Fibroblast of upper back skin (primary cell): ENCODE measurements at places on chromosomes 11 and 22.

GRCh38 chr22:47599753-47600152, 837.3 kb downstream of the TBC1D22A start:
- DNase-seq = no peak

DNA sequence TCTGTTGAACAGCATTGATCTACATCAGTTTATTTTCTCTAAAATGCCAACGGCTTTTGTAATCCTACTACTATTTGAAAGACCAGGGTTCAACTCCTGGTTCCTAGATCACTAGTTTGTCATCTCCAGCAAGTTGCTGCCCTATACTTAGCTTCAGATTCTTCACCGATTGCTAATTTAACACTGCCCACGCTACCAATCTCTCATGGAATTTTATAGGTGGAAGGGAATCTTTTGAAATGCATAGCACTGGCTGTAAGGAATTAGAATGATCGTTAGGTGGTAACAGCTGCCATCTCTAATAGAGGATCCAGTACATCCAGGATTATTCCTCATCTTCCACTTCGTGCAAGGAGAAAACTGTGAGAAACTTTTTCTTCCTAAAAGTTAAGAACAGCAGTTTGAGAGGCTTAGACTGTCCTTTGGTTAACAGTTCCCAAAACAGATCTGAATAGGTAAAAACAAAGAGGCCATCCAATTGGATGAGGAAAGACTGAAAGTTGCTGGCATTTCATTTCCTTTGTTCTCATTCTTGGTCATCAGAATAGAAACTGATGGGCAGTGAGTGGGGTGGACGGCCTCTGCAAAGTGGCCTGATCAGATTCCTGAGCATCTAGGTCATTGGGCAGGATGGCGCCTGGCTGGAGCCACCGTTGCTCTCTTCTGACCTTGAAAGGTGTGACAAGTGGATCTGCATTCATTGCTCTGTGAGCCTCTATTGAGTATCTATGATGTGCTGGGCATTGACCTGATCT, 236.3 kb upstream of the SORL1-AS1 start:
- DNase-seq = no peak

GRCh38 chr11:117296881-117297280, 5.7 kb downstream of the BACE1-AS start:
- no peak for DNase-seq

DNA sequence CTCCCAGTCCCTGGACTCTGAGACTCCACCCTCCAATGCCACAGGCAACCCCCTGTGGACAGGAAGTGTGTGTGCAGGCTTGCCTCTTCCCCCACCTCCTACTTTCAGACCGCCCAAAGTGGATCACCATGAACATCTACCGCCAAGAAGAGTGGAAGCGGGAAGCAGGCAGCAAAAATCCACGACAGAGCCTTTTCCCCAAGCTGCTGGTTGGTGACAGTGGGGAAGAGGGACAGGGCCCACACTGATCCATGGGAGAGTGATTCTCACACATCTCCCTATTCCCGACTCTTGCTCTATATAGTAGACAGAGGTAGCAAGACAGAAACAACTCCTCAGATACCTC, 53.4 kb upstream of the SPATA19 start:
- no peak for DNase-seq

DNA sequence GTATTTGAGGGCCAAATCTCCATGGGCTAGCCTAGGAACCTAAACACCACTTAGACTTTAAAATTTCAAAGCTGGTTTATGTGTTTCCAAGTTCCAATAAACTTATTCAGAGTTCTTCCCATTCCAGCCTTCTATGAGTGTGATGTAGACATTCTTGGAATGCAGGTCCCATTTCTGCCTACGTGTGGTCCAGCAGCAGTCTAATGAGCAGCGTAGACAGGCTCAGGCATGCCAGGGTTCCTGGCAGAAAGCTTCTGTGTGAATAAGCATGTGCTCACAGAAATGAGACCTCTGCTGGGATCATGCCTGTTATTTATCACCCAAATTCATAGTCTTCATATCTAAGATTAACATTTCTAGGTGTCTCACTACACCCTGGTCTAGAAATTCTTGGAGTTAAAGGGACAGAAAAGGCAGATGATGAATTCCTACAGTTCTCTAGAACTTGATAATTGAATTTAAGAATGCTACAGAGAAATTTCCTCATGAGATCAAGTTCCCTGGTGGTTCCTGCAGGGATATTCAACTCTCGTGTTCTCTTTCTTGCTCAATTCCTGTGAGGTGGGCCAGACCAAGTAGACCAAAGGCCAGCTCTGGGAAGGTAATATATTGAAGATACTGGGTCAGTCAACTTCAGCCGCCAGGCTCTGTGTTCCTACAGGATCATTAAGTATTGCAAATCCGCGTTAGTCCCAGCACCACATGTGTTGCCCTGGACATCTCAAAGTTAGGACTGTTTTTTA, 17.6 kb downstream of the RNF185 start:
- peak; percentile 95 for DNase-seq

DNA sequence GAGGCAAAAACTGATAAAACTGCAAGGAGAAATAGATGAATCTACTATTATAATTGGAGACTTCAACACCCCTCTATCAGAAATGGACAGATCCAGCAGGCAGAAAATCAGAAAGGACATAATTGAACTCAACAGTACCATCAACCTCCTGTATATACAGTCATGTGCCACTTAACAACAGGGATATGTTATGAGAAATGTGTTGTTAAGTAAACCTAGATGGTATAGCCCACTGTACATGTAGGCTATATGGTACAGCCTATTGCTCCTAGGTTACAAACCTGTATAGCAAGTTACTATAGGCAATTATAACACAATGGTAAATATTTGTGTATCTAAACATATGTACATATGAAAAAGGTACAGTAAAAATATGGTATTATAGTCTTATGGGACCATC, 66.8 kb upstream of the PHF21A start:
- DNase-seq = no peak

- DNase-seq = no peak
Measured at GRCh38 chr11:130639369-130639768, 190.9 kb downstream of the ADAMTS15 start.

- no peak for DNase-seq
Measured at GRCh38 chr22:35634015-35634414, 14.2 kb upstream of the APOL6 start.

DNA sequence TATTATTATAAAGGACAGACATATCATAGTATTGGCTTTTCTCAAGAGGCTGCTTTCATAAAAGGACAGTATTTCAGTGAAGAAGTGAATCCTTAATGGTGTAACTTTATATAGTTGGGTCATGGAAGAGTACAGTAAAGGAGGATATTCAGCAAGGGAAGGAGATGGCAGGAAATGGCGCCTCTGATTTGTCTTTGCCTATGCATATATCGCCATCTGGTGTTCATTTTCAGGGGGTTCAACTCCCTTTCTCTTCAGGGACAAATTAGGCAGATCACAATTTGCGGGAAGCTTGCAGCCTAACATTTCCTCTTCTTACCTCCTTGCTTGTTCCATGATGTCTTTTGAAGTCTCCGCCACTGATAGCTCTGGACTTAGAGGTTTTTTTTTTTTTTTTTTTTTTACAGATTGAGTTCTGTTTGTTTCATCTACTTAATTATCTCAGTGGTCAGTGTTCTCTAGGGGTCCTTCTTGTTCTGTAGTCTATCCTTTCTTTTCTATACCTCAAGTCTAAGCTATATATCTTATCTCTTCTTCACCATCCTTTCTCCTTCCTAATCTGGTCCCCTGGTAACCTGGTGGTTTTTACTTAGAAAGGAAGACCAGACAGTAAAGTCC, 21.8 kb upstream of the RRM1 start:
- peak; percentile 77 for DNase-seq

- no peak for DNase-seq
Measured at GRCh38 chr11:129881570-129882170, 13.7 kb downstream of the NFRKB start.

DNA sequence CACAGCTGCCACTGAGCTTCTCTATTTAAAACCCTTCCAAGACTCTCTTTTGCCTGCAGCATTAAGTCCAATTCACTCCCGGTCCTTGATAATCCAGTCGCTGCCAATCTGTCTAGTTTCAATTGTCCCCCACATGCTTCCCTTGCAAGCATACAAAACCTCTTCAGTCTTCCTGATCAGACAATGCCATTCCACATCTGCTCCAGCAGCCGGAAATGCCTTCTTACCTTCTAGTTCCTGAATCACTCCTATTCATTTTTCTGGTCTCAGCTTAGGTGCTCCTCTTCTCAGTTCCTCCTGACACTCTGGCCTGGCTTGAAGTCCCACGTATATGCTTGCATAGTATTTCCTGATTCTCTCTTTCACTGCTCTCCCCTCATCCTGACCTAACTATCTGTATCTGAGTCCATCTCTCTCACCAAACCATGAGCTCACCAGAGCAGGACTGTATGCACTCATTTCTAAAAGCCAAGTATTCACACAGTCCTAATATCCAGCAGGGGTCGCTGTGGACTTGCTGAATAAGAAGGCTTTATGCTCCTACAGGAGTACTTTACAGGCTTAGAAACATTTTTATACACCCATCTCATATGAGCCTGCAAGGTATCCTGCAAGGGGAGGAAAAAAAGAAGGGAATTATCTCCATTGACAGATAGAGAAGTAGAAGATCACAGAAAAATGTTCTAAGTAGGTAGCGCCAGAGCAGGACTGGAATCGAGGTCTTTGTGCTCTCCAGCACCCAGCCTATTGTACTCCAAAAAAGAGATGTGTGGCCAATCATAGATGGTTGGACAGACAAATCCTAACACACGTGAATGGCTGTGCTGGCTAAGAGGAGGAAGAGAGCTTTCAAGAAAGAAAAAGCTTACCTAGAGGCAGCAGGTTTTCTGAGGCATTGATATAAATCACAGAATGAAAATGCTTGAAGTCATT, 19.2 kb downstream of the XRRA1 start:
- peak; percentile 92 for DNase-seq
